Progenitor cell of endocrine pancreas (in vitro differentiated cells): ENCODE measurements at places on chromosomes 6 and 20.

- DNase-seq = no peak
Measured at GRCh38 chr6:52647199-52647598, 23.7 kb upstream of the TMEM14A start.

DNA sequence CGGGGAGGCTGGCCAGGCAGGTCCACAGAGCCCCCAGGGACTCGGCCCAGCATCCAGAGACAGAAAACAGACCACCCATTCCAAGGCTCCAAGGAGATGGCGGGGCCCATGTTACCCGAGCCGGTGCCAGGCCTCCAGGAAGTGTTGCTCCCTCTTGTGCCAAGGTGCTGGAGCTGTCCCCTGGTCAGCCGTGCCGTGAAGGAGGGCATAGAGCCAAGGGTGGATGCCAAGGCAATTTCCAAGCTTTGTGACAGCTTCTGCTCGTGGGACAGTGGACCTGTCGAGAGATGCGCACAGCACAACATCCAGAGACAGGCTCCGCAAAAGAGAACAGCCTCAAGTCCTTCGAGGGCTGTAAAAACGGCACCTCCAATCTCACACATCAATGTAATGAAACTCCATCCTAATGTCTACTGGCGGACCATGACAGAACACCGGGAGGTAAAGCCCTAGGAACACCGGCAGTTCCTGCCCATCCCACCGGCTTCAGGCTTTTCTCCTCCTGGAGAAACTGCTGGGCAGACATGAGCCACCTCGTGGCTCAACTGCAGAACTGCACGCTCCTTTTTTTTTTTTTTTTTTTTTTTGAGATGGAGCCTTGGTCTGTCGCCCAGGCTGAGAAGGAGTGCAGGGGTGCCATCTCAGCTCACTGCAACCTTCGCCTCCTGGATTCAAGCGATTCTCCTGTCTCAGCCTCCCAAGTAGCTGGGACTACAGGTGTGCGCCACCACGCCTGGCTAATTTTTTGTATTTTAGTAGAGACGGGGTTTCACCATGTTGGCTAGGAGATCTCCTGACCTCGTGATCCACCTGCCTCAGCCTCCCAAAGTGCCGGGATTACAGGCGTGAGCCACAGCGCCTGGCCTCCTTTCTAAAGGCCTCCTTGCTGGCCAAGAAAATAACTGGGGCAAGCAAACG, 30.9 kb upstream of the AVP start:
- no peak for DNase-seq

- DNase-seq = no peak
Measured at GRCh38 chr20:36179170-36179945, 24.8 kb downstream of the EPB41L1 start.

GRCh38 chr6:127267646-127268625, 1.3 kb downstream of the RNF146 start:
- no peak for DNase-seq
